ENCODE measurements at places on chromosomes 3 and 15. TPM values are rescaled to one million over a fixed set of nuclear protein-coding genes. Genes with fewer than 3 reads are reported as not detected.

Gene SCG3
- total RNA-seq = 8.9 TPM

Gene ANKUB1
- not detected for total RNA-seq

Gene SNTN
- total RNA-seq = not detected

Gene SLC2A2
- total RNA-seq = 3.0 TPM

Gene DCLK3
- total RNA-seq = 0.12 TPM

Gene C3orf20
- not detected for total RNA-seq

GRCh38 chr15:89631902-89632264, 23.4 kb downstream of the KIF7 start:
- DNase-seq = no peak

DNA sequence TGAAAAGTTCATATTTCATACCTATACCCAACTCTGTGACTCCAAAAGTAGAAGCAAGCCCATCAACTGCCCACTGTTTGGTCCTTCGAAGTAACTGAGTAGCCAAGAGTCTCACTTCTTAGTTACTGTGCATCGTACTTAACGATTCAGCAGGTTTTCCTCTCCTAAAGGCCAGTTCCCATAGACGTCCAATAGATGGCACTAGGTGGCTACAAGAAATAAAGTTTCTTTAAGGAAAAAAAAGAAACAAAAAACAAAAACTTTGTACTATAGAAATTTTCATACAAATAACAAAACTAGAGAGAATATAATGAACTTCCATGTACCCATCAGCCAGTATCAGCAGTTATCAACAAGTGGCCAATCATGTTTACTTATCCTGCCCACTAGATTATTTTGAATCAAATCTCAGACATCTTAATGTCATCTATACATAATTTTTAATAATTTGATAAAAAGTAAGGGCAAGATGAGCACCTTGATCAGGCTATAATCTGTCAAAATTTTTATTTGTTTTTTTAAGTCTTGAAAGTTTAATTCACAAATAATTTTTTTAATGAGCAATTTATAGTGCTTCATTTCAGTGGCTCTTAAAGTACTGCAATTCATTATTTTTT, 63.8 kb upstream of the ACP3 start:
- no peak for DNase-seq

- no peak for DNase-seq
These were observed 26.8 kb downstream of the NFKBIZ start for GRCh38 chr3:101876142-101876541.

DNA sequence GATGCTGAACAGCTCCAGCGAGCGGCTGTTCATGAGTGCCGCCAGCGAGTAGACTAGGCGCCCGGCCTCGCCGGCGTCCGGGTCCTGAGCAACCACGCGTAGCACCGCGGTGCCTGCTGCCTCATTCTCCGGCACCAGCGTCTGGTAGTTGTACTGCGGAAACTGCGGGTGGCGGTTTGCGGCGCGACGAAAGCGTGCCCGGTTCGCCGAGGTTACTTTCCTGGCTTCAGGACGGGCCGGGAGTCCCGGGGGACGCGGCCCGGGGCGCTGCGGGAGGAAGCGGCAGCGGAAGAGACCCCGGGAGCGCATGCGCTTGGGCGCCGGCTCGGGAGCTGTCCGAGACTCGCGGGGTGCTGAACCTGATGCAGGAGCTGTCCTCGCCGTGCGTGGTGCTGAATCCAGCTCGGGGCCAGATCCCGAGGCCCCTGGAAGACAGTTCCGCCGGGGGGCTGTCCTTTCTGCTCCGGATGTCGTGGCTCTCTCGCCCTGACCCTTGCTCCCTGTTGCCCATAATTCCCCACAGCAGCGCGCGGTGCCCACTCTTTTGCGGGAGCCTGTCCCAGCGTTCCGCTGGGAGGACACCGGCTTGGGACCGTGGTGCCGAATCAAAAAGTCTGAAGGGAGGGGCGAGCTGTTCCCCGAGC, 1.1 kb downstream of the CELSR3 start:
- peak; percentile 90 for DNase-seq

DNA sequence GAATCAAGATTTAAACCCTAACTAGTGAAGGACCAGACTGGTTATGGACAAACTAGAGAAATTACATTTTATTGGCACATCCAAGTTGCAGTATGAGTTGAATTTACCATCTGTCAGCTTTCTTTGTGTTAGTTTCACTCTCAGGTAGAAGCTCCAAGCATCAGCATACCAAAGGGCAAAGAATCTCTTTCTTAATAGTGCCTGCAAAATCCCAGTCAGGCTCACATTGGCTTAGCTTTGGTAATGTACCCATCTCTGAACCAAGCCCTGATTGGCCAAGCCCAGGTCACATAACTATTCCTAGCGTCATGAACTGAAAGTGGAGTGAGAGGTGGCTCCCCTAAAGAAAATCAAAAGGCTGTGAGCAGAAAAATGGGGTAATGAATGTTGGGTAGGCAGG, 66.9 kb downstream of the CCNL1 start:
- DNase-seq = no peak

DNA sequence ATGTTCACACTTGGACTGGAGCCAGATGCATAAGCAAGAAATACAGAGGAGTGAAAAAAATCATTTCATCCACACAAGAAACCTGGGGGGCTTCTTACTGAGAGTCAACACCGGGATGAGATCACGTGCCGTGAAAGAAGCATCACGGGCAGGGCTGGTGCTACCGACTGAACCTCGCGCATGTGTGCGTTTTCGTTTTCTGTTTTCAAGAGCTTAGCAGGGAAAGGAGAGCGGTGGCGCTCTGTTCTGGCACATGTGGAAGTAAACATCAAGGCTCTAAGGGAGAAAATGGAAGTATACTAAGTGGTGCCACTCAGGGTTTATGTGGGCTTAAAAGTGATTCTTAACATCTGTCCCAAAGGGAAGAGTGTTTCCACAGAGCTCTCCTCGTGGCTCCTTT, 55.9 kb downstream of the VGLL4 start:
- peak; percentile 6 for DNase-seq

GRCh38 chr3:150138824-150139223, 168.1 kb upstream of the PFN2 start:
- DNase-seq = no peak
